ENCODE measurements at places on chromosomes 16 and 17.

DNA sequence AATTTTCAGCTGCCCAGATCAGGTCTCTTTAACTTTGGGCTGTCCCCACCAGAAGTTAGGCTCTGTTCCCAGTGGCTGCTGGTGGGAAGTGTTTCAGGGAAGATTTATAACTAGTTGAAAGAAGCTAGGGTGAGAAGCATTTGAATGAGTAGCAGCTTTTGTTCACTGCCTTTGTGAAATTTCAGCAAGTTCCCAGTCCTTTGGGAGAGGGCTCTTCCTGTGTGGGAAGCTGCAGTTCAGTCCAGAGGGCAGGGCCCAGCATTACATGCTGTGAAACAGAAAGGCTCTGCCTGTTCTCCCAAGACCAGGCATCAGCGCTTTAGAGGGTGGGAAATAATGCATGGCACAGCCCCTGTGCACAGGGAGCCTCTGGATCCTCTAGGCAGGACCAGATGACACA is 17.8 kb downstream of the PROCA1 start:
- DNase-seq, result no peak

- DNase-seq, result no peak
These were observed 43.3 kb upstream of the RBFOX1 start for GRCh38 chr16:7289299-7289698.

- no peak for DNase-seq
These were observed 19.8 kb downstream of the ACSF2 start for GRCh38 chr17:50445730-50446325.

GRCh38 chr16:56611281-56611833 is 3.0 kb downstream of the MT2A start:
- no peak for DNase-seq

GRCh38 chr16:57489229-57489628 is 2.9 kb upstream of the DOK4 start:
- DNase-seq, result no peak

DNA sequence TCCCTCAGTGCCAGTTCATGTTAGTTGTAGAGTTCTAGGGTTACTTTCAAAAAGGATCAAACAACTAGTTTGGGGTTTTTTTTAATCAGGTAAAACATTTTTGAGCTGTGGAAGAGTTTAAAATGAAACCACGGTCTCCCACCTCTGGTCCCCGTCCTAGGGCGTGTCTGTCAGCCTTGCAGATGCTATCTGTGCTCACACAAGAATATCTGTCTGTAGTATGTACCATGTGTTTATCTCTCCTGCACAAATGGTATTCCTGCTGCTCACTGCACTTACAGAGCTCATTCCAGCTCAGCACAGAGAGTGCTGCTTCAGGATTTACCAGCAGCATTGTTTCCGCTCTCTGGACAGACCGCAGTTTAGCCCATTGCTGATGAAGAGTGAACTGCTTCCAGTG is 38.9 kb downstream of the UBN1 start:
- DNase-seq, result peak; percentile 69

DNA sequence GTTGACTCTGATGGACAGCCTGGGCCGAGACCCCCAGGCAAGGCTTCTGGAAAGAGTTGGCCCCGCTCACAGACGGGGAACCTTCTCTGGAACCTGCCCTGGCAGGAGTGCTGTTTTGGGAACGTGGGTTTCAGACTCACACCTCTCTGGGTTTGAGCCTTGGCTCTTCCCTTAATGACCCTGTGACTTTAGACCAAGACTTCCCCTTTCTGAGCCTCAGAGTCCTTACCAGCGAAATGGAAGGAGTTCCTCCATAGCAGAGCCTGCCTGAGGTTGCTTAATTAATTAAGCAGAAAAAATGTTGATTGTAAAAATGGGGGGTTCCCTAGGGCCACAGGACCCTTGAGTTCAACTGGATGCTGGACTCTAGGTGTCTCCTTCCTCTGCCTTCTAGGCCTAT is 408.2 kb downstream of the SEC14L1 start:
- peak; percentile 65 for DNase-seq

DNA sequence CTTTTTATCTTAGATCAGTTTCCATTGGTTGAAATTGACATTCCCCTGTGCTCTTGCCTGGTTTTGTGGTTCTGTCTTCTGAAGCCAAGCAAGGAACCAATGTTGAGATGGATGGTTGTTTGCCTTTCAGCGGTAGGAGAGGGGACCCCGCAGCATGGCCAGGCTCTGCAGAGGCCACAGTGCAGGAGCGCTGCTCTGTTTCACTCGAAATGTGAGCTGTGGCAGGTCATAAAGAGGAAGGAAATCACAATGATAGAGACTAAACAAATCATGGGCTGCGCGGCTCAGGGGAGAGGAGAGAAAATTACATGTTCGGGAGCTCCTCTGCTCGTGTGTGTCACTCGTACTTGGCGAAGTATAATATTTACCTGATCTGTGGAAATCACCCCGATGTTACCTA is 148.2 kb downstream of the SNX29 start:
- peak; percentile 43 for DNase-seq

Data from hematopoietic multipotent progenitor cell treated with erythropoietin and hydrocortisone succinate and interleukin-3 and kit ligand, for 6 days (in vitro differentiated cells).